ENCODE measurements at places on chromosomes 6 and 20.

GRCh38 chr20:45998761-45999160, 9.9 kb upstream of the MMP9 start:
- no peak for DNase-seq

DNA sequence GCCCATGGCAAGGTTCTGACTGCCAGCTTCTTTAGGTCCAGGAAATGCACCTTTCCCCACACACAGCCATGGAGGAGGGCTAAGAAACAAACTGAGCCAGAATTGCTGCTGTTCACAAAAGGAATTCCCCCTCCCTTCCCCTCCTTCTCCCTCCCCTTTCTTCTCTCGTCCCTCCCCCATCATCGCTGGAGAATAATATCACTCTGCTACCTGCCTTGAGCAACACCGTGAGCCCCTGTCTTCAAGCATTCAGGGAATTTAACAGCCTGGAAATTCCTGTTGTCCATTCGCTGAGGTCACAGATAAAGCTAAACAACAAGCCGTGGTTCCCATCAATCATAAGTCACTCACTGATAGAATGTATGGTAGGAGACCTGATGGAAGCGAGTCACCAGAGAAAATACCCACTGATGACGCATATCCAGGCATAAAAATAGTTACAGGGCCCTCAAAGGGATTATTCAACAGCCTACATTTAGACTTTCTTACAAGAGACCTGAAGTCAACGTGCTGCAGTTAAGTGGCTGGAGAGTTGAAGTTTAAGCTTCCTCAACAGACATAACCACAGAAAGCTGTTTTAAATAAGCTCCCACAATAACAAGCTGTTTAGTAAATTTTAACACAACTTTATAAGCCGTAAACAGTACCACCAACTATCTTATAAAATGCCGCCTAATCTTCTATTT, 59.7 kb downstream of the HIVEP2 start:
- peak; percentile 89 for DNase-seq

- no peak for DNase-seq
Observed at GRCh38 chr6:36577301-36577700, 16.9 kb upstream of the SRSF3 start.

DNA sequence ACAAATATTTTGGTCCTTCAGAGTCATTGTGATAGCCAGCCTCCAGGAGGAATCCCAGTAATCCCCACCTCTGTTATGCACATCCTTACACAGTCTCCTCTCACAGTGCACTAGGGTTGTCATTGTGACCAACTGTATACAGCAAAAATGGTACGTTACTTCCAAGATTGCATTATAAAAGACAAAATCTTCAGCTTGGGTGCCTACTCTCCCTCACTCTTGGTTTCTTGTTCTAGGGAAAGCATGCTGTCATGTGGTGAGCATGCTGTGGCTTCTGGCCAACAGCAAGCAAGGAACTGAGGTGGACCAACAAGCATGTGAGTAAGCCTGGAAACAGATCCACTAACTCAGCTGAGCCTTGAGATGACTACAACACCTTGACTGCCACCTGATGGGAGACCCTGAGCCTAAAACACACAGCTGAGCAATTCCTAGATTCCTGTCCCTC, 130.1 kb upstream of the DST start:
- DNase-seq: no peak

GRCh38 chr6:100343316-100344077, 121.2 kb downstream of the SIM1 start:
- DNase-seq: no peak

GRCh38 chr6:170447561-170447930, 105.6 kb downstream of the PSMB1 start:
- DNase-seq: no peak

DNA sequence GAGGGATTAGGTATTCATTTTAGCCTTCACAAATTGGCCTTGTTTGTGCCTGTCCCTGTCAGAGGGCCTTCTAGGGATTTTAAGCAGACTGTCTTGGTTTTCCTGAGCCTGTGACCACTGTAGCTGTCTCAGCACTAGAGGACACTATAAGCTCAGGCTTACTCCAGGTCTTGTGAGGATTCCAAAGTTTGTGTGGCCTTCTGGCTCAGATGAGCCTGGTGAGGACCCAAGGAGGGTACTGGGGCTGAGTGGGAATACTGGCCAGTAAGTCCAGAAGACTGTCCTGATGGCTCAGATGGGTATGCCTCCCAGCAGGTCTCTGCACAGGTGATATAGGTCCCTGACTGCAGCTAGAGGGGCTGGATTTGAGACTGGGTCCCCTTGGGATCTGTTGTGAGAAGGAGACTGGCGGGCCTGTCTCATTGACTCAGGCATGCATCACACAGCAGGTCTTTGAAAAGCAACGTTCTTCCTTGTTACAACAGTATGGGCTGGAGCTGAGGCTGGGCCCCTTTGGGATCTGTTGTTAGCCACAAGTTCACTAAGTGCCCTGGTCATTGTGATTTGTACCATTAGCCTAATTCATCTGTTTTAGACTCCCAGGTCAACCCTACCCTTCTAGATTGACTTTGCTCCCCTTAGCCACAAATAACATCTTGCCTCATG, 26.3 kb upstream of the TFB1M start:
- DNase-seq: no peak

DNA sequence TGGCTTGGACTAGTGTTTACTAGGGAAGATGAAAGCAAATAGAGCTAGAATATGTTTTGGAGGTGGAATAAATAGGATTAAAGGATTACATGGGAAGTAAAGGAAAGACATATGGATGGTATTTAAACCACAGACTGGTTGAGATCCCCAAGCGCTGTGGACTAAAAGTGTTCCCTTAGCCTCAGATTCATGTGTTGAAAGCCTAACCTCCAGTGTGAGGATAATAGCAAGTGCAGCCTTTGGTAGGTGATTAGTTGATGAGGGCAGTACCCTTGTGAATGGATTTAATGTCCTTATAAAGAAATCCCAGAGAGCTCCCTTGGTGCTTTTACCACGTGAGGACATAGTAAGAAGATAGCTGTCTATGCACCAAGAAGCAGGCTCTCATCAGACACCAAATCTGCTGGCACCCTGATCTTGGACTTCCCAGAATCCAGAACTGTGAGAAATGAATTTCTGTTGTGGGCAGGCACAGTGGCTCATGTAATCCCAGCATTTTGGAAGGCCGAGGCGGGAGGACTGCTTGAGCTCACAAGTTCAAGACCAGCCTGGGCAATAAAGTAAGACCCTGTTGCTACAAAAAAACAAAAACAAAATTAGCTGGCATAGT, 57.3 kb upstream of the MCM9 start:
- DNase-seq: no peak

- DNase-seq: no peak
Observed at GRCh38 chr6:135939208-135939591, 87.7 kb downstream of the PDE7B start.
